Activated CD8-positive, alpha-beta memory T cell treated with anti-CD3 and anti-CD28 coated beads for 1 hour (primary cell): ENCODE measurements at places on chromosomes 4 and X.

- no peak for DNase-seq
These were observed 929 bp downstream of the MAB21L2 start for GRCh38 chr4:150582873-150583286.

DNA sequence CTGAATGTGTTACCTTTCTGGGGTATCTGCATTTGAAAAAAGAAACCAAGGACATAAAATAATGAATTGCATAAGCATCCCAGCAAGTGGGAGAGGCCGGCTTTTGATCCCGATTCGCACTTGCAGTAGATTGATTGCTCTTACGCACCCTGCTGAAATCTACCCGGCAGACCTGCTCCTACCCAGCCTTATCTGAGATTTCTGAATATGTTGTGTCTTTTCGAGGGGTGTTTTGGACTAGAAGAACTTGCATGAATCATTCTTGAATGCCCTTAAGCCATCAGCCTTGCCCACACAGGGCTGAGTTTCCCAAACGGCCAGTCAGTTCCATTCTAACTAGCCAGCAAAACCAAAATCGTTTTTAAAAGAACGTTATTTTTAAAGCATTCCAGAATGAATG lies 174.4 kb upstream of the BCOR start:
- no peak for DNase-seq

GRCh38 chrX:153735274-153735673 lies 10.6 kb downstream of the ABCD1 start:
- no peak for DNase-seq

DNA sequence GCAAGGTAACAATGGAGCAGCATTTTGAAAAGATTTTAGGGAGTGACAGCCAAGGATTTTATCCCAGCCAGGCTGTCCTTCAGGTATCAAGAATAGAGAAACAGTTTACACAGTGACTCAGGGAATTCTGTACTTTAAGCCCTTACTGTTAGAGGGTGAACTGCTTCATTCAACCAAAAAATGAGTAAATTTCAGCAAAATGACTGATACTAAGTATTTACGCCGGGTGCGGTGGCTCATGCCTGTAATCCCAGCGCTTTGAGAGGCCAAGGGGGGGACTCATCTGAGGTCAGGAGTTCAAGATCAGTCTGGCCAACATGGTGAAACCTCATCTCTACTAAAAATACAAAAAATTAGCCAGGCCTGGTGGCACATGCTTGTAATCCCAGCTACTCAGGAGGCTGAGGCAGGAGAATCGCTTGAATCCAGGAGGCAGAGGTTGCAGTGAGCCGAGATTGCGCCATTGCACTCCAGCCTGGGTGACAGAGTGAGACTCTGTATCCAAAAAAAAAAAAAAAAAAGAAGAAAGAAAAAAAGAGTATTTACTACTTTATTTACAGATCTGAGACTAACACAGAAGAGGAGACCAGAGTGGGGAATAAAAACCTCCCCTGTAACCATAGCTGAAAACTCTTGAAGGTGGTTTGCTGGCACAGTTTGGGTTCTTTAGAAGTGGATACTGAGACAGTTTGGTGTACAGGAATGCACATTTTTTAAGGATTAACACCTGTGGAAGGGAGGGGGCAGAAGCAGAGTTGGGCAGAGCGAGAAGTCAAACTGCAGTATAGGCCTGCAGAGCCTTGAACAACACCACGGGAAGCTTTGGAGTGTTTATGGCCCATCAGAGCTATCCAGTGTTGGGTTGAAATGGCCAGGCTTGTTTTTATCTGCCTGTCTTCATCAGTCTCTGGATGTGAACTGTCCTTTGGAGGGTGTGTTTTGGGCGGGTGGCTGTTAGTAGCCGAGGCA lies 40.5 kb downstream of the TMEM131L start:
- DNase-seq = no peak

GRCh38 chr4:128516301-128516969 lies 228.8 kb upstream of the PGRMC2 start:
- DNase-seq = no peak

- DNase-seq = no peak
These were observed 514.2 kb upstream of the DIPK2B start for GRCh38 chrX:45714866-45715265.

GRCh38 chrX:79368441-79368840 lies 1.3 kb upstream of the ITM2A start:
- DNase-seq = no peak

DNA sequence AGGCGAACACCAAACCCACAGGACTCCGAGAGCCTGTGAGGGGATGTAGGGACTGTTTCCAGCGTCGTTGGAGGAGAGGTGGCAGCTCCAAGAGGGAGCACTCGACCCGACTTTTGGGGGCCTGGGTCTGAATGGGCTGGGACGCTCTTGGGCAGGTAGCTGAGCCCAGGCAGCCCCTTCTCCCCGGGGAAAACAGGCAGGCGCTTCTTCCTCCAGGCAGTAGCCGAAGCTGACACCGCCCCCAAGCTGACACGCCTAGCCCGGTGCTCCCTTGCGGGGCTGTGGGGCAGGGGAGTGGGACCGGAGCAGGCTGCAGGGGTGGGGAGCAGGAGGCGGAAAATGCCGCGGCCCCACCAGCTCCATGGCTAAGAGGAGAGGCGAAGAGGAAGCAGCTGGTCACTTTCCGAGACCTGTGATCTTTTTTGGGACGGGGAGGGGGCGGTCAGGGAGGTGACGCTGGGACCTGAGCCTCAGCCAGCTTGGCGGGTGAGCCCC lies 4.2 kb downstream of the NKX1-1 start:
- no peak for DNase-seq

GRCh38 chrX:103556963-103557612 lies 28.2 kb upstream of the TCEAL4 start:
- no peak for DNase-seq

- no peak for DNase-seq
These were observed 292.9 kb downstream of the ADGRL3 start for GRCh38 chr4:61493041-61493440.

DNA sequence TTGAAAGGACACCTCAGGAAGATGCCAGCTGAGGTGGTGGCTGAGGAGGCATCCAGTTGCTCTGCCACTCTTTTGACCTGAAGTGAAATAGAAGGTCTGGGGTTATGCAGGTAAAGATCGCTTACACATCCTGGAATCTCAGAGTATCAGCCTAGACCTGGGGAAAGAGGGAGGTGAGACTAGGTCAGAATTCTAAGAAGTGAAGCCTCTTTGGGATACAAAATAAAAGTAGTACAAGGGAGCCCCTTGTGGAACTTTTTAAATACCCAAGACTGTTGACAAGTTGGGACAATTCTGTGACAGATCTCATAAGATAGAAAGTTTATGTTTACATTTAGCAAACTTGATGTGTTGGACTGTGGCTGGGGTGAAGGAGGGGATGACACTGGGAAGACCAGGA lies 263.1 kb downstream of the SPRY1 start:
- no peak for DNase-seq

GRCh38 chr4:91840359-91840758 lies 463.4 kb upstream of the GRID2 start:
- no peak for DNase-seq

DNA sequence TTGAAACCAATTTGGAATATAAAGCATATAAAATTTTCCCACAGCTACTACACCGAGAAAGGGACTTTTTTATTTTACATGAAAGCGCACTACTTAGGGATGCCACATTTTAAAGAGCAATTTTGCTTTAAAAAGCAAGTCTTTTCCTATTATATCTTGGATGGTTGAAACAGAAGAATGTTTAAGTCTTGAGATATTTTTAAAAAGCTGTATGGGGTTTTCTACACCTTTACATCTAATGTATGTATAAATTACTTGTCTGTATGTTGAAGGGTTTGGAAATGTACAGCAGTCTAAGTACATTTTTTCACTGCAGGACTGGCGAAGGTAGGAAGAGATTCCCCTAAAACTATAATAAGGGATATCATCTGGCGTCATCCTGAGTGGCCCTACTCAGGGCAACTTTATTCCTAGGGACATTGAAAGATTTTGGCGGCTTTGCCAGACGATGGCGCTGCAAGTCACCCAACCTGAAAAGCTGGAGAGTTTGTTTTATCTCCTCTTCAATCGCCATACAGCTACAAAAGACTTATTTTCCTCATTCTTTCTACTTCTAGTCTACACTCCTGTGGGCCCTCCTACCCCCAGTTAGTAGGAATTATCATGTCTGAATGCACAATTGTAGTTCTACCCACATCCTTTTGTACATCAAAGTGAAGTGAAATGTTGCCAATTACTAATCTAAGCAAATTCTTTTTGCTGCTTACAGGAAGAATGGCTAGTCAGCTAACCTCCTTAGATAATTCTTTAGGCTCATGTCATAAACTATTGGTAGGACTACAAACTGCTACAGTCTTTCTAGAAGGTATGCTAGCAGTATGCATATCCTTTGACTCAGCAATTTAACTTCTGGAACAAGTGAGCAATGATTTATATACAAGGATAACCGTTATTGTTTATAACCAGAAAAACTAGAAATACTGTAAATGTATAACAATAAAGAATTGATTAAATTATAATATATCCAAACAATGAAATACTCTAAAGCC lies 782 bp upstream of the NEK1 start:
- no peak for DNase-seq

DNA sequence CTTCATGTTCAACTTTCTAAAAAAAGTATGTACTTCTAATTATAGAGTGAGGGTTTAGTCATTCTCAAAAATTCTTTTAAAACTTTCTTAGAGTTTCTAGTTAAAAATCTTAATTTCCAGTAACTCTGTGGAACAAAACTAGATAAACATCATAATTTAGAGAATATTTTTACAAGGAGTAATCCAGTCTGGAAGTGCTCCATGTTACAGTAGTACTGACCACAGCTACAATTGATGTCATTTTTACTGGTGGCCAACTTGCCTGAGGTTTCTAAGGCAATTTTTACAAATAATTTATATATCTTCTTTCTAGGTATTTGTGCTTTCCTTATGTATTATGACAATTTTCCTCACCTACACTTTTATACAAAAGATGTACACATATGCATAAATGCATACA lies 490.4 kb downstream of the CENPC start:
- no peak for DNase-seq

- no peak for DNase-seq
These were observed 2.3 kb downstream of the NOX1 start for GRCh38 chrX:100871594-100872560.

DNA sequence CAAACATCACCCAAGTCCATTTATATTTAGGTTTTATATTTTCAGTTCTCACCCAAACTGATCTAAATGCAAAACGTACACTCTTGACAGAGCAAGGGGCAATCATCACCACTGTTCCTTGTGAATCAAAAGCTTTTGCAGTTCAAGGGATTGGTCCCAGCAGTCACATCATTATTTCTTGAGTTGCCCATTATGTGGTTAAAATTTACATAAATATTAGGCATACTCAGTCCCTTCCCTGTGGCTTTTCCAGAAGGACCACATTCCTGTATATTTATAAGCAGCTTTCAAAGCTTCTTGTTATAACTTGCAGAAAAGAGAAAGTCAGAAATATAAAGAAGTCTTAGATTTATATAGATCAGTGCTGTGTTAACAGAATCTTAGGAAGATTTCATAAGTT lies 224.4 kb downstream of the CLCN4 start:
- DNase-seq = no peak

- no peak for DNase-seq
These were observed 59.4 kb upstream of the HELT start for GRCh38 chr4:184958923-184959210.

- DNase-seq = no peak
These were observed 18.3 kb upstream of the SNCA start for GRCh38 chr4:89855236-89855635.

- DNase-seq = no peak
These were observed 401.2 kb downstream of the TLL1 start for GRCh38 chr4:166274136-166274761.

GRCh38 chr4:17758485-17758884 lies 22.9 kb downstream of the FAM184B start:
- no peak for DNase-seq

DNA sequence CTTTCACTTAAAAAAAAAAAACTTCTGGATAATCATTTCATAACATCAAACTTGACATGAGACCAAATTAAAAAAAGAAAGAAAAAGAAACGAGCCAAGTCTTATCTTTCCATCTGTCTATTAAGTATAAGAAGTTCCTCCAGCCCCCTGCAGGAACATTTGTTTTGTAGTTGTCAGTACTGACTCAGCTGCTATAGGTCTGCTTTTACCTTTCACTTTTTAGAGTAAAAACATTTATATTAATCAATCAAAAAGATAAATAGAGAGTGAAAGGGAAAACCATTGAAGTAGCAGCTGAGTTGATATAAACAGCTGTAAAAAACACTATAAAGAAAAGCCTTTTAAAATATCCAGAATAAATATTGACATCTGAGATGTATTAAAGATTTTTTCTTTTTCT lies 46.1 kb downstream of the CCDC158 start:
- no peak for DNase-seq

DNA sequence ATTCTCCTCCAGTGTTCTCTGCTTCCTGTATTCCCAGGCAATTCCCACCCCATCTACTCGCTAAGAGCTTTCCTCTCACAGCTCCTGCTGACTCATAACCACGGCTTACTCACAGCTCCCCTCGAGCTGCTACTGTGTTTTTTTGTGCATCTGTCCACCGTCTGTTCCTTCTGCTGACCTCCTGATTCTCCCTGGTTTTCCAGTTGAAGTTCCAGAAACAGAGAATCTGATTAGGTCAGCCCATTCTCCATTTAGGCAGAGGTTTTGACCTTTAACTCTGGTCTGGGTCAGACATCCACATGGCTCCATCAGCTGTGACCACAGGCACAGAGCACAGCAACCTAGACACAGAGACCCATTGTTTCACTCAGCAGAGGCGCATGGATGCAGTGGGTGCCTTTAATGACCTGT lies 5.5 kb upstream of the SMIM20 start:
- no peak for DNase-seq

- DNase-seq = no peak
These were observed 231.3 kb upstream of the S100G start for GRCh38 chrX:16418650-16419049.

GRCh38 chr4:135191596-135191995 lies 990.0 kb upstream of the PABPC4L start:
- DNase-seq = no peak

GRCh38 chr4:76589402-76589801 lies 154.4 kb downstream of the SHROOM3 start:
- DNase-seq = no peak

- DNase-seq = no peak
These were observed 90.5 kb upstream of the RAPGEF2 start for GRCh38 chr4:159012381-159012780.

- no peak for DNase-seq
These were observed 1203.1 kb downstream of the PCDH18 start for GRCh38 chr4:136329042-136329662.

DNA sequence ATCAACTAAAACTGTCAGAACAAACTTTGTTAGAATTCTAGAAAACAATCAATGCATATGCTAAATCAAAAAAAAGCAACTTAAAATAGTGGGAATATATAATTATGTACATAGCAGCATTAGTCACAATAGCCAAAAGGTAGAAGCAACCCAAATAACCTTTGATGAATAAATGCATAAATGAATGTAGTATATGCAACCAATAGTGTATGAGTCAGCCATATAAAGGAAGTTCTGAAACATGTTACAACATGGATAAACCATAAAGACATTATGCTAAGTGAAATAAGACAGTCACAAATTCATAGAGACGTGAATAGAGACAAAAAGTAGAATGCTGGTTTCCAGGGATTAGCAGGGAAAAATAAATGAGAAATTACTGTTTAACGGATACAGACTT lies 762.8 kb upstream of the INTU start:
- DNase-seq = no peak

- DNase-seq = no peak
These were observed 77.2 kb downstream of the DMD start for GRCh38 chrX:33134164-33134563.

GRCh38 chrX:118632862-118633261 lies 94.5 kb upstream of the IL13RA1 start:
- DNase-seq = no peak

- DNase-seq = no peak
These were observed 4.9 kb upstream of the WDFY3 start for GRCh38 chr4:84971319-84971932.

- DNase-seq = no peak
These were observed 12.2 kb upstream of the PDE6B start for GRCh38 chr4:613126-613525.
